Lung microvascular endothelial cell (primary cell): ENCODE measurements at places on chromosomes 4 and X. TPM values are rescaled to one million over a fixed set of nuclear protein-coding genes. Genes with fewer than 3 reads are reported as not detected.

The PNMA3 gene
- not detected in 2 replicates for total RNA-seq

The TEX13B gene
- not detected in 2 replicates for total RNA-seq

The DIAPH2 gene
- total RNA-seq: 13.1 and 13.5 TPM in 2 replicates

The SSX4B gene
- not detected in 2 replicates for total RNA-seq

The CDS1 gene
- total RNA-seq: under 0.01 TPM in 1 of 2 replicates, not detected in the other
